ENCODE measurements at places on chromosomes 13 and 19.
A peak's percentile ranks its signal among the peaks of the same experiment; 100 is the strongest.

- no peak for DNase-seq
These were observed 9.1 kb downstream of the UBE2L5 start for GRCh38 chr13:30431269-30431940.

DNA sequence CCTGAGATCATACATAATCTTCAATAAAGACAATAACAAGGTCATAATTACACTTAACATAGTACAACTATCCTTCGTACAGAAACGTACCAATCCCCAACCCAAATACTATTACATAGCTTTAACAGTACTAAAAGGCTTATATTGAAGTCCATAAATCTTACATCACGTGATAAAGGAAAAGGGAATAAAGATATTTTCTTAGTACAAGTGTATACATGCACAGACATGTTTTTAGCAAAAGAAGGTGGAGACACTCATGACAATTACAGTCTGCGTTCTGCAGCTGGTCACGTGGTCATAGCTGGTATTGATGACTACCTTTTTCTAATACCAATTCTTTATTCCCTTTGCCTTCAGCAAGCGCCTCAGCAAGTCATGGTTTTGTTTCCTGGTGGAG is 464.5 kb upstream of the SLITRK5 start:
- no peak for DNase-seq

DNA sequence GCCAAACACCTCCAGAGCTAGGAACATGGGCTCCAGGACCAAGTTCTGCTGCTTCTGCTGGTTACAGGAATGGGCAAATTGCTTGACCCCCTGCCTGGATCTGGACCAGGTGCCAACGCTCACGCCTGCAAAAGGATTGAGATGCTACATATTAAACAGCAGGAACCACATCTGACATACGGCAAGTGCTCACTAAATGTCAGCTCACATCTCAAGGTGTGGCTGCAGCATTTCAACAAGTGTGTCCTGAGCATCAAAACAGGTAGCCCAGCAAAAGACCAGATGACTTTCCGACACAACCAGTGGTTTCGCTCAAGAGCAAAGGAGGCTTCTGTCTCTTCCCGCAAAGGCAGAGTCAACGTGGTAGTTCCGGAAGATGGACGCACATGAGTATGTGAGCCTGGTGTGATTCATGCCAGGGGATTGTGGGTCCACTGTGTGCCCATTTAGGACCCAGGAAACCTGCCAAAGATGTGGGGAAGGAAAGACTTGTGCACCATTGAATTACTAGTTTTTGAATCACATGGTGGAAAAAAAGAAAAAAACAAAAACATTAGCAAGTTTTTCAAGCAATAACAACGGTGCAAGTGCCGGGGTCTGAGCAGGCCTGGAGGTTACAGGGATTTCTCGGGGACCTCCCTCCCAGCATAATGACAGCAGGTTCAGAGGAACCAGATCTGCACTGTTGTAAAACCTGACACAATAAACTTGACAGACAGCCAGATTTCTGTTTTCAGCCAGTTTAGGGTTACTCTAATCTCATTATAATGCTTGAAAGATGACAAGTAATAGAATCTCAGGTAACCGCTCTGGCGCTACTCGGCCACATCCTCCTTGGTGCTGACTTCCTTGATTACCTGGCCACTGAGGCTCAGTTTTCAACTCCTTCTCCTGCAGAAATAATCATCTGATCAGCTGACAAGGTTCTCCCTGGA is 77.9 kb downstream of the SOX1 start:
- no peak for DNase-seq

DNA sequence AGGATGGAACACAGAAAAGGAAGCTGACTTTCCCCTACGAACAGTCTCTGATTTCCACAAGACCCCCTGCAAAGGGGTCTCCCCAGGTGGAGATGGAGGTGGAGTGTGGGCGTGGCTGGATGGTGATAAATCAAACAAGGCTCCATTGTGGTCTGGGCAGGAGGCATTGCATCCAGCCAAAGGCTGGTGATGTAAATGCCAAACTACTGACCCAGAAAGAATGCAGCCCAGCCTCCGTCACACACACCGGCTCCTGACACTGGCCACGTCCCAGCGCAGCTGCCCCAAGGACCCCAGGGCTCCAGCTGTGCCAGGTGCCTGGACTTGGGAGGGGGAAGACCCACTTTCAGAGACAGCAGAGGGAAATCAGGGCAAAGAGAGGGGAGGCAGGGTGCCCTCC is 6.3 kb downstream of the SLC7A1 start:
- DNase-seq, result no peak

DNA sequence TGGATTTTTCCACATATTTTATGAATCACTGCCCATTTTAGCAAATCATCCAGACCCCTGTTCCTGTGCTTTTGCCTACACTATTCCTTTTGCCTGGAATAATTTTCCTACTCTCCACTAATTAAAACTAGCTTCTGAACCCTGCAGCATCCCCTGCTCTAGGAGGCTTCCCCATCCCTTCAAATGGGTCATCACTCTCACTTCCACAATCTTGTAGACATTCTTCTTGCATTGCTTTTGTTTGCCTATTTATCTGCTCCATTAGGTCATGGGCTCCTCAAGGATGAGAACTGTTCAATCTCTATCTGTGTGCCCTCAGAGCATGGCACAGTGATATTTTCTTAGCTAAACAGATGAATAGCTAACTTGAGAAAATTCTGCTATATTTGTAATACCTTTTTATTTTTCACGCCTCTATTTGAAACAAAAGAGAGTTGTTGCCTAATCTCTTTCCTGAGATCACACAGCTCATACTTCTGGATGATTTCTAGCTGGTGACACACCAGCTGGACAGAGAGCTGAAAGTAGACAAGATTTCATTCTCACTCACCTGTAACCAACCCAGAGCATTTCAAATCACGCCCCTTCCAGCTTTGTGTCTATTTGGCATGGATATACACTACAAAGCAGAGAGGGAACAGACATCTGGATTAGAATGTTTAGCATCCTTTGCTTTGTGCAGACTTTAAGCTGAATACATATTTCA is 466.0 kb downstream of the FOXO1 start:
- no peak for DNase-seq

- no peak for DNase-seq
These were observed 48.7 kb downstream of the CCNE1 start for GRCh38 chr19:29860492-29860891.

GRCh38 chr13:101390461-101390860 is 25.8 kb downstream of the NALCN start:
- no peak for DNase-seq

- DNase-seq, result no peak
These were observed 169.5 kb upstream of the UBL3 start for GRCh38 chr13:30019648-30020626.

DNA sequence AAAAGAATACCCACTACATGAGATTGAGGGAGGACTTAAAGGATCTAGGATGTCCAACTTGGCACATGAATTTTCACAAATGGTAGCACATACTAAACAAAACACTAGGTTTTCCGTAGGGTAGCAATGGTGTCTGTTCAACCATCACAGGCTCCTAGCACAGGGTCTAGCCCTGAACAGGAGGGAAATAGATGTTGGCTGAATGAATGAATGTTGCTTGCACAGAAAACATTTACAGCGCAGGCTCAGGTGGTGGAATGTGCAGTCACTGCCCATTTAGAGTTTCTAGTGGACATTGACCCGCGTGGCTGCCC is 1.9 kb upstream of the MYCBP2 start:
- DNase-seq, result no peak

GRCh38 chr19:32879741-32880140 is 10.2 kb upstream of the SLC7A9 start:
- DNase-seq, result no peak

DNA sequence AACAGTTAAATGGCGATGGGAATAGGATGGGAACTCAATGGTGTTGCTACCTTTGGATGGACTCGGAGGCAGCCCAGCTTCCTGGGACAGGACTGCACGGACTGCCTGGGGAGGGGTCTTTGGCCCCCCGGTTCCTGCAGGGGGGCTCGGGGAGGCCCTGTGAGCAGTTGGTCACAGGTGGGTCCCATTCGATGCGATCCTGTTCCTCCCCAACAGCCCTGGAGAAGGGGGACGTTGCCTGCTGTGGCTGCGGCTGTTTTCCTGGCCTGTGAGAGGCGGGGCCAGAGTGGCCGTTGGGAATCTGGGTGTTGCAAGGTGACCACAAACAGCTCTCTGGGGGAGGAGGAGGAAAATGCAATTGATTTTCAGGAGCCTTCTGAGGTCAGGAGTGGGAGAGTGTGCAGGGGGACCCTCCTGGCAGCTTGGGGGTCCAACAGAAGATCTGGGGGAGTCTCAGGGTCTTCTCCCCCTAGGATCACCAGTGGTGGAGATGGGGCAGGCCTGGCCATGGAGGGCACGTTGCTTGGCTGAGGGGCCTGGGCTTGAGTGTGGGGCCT is 1.9 kb upstream of the PLPPR3 start:
- no peak for DNase-seq

- no peak for DNase-seq
These were observed 24.8 kb upstream of the SLC1A5 start for GRCh38 chr19:46812977-46813838.

DNA sequence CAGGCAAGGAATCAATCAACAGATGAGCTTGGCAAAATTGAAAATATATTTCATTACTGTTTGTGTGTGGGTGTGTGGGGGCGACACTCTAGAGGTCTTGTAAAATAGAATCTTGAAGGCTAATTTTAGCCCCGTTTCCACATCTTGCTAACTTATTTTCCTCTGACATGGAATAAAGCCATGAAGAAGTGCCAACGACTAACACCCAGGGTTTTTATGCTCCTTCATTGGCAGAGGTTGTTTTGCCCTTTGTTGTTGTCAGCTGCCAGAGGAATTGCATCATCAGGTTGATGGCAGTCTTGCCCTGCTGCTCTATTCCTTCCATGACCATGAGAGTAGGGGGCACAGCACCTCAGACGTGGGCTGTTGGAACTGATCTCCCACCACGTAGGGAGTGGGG is 30.6 kb upstream of the FAM216B start:
- no peak for DNase-seq

GRCh38 chr13:20402881-20403280 is 122.8 kb downstream of the CRYL1 start:
- no peak for DNase-seq

DNA sequence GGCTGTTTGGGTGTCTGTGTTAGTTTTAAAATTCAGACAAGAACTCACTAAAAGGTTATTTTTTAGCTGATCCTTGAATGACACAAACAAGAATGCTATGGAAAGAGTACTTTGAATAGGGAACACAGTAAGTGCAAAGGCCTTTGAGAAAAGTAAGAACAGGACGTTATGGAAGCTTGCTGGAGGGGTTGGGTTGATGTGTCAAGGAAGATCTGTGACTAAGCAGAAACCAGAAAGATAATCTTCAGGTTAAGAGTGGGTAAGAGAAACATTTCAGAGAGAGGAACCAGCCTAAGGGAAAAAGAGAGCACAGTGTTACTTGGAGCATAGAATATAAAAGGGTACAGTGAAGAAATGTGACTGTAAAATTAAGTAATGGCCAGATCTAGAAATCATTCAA is 41.2 kb upstream of the TRPC4 start:
- DNase-seq, result no peak

DNA sequence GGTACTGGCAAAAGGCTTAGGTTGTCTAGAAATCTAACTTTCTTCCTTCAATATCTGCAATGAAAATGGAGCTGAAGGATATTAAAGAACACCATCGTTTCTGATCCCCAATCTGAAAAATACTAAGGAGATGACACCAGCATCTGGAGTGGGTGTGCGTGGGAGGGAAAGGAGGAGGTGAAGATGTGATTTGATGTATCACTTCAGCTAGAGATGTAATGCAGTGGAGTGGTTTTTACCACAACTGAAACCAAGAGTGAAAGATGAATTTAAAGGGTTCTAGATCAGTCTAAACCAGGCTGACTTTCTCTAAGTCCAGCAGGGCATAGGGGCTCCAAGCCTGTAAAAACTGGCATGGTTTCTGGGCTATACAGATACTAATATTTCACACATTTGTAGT is 148.4 kb downstream of the AKAP11 start:
- DNase-seq, result peak; percentile 50

DNA sequence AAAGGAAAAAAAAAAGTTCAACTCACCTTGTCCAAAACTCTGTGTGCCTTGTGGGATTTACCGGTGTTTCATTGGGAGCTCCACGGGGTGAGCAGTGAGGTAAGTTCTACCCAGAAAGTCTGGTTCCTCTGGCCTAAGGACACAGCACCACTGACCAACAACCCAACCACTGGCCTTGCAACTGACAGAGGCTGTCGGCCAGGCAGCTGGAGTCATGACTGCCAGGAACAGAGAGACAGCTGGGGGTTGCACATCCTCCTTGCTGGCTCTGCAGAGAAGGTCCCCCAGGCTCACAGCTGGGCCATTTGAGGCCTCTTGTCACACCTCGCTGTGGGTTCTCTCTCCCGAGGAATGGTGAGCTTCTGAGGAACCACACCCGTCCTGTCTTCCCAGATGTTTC is 59.5 kb downstream of the ANKRD10 start:
- no peak for DNase-seq

- no peak for DNase-seq
These were observed 13.1 kb downstream of the LRCH1 start for GRCh38 chr13:46565808-46566750.

DNA sequence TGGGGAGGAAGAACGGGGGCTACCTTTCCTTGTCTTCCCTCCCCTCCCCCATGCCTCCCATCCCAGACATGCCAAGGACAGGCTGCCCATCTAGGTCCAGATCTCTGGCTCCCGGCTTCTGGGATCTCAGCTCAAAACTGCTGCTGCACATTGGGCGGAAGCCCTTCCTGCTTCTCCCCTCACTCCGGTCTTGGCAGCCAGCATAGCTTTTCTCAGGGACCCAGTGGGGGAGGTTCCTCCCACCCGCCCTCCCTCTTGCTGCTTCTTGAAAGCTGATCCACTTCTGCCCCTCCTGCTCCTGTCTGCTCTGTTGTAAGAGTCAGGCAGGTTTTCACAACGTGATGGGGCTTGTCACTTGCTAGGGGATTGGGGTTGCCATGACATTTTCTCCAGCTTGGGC is 21.7 kb upstream of the RNF17 start:
- DNase-seq, result no peak

DNA sequence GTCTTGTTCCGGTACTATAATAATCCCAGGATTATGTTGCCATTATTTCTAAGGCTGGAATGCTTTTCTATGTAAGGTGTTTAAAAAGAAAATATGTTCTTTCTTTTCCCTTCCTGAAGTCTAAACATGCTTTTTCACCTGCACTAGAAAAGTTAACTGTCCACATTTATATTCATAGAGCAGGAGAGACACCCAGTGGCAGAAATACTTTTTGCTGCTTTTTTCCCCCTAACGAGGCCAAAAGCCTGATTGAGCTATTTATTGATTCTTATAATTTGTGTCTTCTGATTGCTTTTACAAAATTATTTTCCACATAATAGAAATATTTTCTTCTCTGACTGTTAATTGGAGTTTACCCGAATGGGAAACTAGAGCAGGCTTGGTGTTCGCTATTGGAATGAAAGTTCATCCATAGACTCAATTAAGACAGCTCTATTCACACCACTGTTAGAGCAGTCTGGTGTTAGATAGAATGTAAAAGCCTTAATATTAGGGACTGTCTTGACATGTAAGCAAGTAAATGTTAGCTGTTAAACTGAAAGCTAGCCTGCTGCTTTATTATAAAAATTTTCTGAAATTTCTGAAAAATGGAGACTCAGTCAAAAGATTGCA is 15.8 kb downstream of the GPR180 start:
- DNase-seq, result no peak

All from GM06990 (cell line).